ENCODE measurements at places on chromosomes 1 and 21.

DNA sequence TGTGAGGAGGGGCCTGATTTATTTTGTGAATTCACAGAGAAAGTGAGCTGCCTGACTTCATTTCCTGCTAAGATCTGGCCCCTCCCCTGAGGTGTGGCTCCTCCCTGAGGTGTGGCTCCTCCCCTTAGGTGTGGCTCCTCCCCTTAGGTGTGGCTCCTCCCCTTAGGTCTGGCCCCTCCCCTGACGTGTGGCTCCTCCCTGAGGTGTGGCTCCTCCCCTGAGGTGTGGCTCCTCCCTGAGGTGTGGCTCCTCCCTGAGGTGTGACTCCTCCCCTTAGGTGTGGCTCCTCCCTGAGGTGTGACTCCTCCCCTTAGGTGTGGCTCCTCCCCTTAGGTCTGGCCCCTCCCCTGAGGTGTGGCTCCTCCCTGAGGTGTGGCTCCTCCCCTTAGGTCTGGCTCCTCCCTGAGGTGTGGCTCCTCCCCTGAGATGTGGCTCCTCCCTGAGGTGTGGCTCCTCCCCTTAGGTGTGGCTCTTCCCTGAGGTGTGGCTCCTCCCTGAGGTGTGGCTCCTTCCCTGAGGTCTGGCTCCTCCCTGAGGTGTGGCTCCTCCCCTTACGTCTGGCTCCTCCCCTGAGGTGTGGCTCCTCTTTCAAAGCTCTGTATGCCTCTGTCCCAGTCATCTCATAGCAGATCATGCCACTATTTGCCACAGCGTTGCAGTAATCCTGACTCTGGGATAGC lies 26.9 kb upstream of the LRRC3 start:
- DNase-seq, result peak; percentile 59

DNA sequence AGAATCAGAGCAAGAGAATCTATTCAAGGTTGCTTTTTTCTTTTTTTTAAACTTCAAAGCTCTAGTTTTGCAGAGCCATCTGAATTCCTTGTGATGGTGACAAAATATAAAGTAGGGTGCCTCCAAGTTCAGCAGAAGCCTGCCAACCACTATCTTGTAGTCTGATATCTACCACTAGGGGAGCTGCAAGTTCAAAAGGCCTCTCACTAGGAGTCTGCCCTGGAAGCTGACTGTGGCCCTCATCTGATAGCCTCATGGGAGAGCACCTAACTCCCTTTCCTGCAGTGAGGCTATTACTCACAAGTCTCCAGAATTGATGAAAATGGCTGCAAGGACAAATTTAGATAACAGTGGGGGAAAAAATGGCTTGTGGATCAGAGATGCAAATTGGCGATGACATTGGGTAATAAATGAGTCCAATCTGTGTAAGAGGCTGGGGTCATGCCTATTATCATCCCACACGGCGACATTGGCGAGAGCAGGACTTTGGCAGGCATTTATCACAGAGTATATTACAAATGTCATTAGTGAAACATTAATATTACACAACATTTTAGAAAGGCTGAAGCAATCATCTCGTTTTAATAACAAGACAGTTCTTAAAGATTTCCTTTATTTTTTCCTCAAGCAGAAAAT lies 10.7 kb upstream of the ZP4 start:
- DNase-seq, result peak; percentile 40

DNA sequence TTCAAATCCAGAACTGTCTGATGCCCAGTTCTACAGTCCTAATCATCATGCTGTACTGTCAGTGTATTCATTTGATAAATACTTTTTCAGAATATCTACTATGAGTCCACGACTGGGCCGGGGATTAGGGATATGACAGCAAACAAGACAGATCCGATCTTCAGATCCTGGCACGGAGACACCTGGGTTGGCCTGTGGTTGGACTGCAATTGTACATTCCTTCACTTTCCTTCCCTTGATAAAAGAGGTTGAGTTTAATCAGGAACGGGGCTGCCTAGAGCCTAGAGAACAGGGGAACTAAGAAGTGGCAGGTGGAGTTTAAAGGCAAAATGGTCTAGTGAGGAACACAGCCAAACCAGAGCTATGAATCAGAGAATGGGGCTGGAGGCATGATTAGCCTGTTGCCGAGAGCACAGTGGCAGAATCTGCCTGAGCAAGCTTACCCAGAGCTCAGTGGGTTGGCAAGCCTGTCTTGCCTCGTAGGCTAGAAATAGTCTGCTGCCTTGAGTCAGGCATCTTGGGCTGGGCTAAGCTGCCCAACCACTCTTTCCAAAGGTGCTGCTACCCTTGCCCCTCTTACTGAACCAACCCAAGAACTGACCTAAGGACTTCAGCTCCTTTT lies 38.1 kb upstream of the PTCH2 start:
- DNase-seq, result no peak

- DNase-seq, result no peak
Measured at GRCh38 chr1:234840253-234840652, 230.3 kb upstream of the IRF2BP2 start.

DNA sequence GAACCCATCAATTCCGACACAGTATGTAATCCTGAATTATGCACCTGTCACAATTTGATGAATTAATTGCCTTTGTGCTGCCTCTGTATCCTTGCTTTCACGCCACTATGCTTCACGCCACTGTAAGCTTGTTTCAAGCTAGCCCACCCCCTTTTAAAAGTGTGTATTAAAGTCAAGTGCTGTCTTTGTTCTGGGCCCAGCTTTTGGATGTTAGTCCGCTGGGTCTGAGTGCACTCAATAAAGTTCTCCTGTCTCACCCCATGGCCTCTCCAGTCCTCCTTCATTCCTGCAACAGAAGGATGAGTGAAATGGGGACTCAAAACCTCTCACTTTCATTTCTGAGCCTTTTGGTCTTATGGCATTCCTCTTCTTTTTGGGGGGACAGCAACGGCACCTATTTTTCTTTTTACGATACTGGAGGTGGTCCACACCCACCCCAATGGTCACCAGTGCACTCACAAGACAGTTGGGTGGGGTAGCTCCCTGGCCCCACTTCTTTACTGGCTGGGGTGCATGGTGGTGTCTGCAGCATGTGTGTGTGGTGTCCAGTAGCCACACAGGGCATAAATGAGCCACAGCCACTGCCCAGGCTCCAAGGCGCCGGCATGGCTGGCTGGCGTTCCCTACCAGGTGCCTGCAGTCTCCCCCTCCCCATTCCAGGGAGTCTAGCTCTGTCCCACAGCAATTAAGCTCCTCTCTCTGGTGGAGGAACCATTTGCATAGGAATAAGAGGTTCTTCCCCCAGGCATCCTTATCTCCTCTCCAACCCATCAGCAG lies 1.8 kb downstream of the THEM4 start:
- DNase-seq, result peak; percentile 40

GRCh38 chr1:26046246-26047095 lies 553 bp upstream of the SLC30A2 start:
- DNase-seq, result no peak

- DNase-seq, result no peak
Measured at GRCh38 chr1:65278376-65279069, 30.8 kb upstream of the DNAJC6 start.

GRCh38 chr21:16034446-16035190 lies 304.8 kb downstream of the USP25 start:
- DNase-seq, result no peak

DNA sequence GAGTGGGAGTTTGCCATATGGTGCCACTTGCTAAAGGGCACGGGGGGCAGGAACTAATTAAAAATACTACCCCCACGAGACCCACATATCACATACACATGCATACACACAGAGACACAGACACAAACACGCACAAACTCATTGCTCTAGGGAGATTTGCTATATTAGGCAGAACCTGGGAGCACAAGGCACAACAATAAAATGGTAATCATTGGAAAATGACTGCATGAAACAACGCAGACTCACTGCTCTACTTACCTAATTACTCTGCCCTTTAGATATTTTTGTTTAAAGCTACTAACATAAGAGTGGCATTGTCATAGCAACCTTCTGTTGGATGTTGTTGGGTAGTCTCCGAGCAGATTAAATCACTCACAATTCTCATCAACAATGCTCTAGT lies 20.3 kb upstream of the RGS4 start:
- no peak for DNase-seq

DNA sequence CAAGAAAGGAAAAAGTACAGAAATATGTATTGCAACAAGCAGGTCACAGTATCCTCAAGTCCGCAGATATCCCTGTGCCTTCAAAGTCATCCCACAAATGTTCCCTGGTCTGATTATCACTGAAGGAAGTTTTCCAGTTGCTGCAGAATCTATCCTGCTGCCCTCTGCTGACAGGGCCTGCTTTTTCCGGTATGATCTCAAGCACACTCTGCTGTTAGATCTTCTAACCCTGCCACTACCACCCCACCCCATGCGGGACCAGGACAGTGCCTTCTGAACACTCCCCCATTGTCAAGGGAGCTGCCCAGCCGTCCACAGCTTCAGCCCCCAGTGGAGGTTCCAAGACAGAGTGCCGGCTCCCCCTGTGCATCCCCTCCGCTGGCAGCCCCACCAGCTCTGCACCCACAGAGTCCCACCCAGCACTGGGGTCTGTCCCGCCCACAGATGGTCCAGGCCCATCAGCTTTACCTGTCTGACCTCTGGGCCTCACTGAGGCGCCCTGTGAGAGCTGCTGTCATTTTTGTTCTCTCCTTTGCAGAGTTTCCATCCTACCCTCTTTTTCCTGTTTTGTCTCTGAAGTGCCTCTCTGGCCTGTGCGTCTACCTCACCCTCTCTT lies 27.9 kb downstream of the FAM163A start:
- DNase-seq, result no peak

GRCh38 chr1:224182057-224182865 lies 779 bp upstream of the DEGS1 start:
- DNase-seq, result no peak

DNA sequence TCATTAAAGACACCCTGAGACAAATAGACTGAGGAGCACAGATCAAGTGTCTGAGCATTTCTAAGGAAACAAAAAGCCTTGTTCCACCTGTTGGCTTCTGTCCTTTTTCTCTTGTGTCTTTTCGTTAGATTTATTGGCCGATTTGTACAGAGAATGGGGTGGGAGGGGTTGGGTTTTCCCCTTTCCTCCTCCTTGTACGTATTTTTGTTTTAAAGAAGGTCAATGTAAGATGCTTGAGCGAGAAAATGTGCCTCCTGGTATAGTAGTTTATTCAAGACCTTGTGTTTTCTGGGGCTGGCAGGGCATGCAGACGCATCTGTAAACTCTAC lies 1.2 kb downstream of the BCL9 start:
- DNase-seq, result no peak

DNA sequence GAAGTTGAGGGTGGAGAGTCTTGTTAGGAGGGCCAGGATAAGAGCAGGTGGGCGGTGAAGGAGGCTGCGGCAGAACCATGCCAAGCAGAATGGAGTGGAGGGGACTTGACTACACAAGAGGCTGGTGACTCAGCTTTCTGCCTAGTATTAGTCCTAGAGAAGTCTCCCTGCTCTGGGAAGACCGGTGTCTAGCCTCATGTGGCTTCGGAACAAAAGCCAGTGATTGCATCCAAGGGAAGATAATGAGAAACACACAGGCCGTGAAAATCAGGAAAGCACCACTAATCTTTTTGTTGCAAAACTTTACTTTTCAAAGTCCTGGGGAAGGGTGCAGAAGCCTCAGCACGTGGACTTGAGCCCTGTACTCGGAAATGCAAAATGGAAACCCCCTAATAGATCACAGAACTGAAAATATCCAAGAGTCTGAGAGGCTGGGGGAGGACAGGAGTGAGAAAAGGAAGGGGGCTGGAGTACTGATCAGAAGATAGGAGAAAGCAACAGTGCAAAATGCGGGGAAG lies 31.4 kb downstream of the DDR2 start:
- DNase-seq, result no peak

DNA sequence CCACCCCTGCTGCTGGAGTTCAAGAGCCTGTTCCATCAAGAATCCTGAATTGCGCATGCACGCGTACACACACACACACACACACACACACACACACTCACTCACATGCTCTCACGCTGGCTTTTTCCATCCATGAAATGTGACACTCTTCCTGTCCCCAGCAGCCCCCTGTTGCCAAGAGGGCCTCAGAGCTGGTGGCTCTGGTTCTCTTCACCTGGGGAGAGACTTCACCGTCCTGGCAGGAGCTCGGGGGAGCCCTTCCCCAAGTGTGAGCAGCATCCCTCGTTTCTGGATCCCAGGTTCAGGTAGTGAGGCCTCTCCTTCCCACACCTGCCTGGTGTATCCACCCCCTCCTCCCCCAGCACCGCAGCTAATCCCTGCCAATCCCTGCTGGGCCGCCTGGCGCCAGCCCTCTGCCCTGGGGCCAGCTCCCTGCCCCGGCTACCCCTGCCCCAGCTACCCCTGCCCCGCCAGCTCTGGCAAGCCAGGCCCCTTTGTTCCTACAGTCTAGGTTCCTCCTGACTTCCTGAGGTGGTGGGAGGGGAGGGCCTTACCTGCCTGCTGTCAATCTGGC lies 9.9 kb downstream of the PLOD1 start:
- no peak for DNase-seq

DNA sequence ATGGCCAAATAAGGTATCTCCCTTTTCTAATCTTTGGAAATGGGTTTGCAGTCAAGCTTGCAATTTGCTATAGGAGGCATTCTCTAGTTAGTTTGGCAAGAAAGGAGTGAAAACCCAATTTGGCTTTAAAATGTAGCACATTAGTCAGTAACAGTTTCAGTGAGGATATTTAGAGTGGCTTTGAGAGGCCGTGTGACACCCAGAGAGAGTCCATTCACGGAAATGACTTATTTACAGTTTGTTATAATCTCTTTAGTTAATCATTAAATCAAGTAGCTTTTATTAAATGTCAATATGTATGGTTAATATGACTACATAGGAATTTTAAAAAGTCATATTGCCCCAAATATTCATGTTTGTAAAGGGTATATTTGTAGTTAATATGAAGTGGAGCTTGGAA lies 9.6 kb downstream of the ZBTB18 start:
- no peak for DNase-seq

DNA sequence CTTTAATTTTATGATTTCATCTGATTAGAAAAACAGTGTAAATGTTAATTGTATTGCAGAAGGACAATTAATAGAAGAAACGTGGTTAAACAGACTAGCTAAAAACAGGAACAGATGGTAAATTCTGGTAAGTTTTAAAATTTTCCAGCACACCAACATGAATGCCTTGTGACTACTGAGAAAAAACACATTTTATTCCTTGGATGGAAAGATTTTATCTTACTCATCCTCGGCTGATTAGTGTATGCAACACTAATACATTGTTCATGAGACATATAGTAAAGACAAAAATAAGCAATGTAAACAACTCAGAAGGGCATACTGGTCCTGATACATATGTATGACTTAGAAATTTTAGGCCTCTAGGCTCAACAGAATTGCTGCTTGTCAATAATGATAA lies 4.9 kb upstream of the AK5 start:
- no peak for DNase-seq

DNA sequence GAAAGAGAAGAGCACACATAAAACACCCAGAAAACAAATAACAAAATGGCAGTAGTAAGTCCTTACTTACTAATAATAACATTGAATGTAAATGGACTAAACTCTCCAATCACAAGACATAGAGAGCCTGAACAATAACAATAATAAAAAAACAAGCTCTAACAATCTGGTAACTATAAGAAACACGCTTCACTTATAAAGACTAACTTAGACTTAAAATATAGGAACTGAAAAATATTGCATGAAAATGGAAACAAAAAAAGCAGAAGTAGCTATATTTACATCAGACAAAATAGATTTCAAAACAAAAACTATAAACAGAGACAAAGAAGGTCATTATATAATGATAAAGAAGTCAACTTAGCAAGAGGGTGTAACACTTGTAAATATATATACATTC lies 83.1 kb upstream of the LYPLAL1 start:
- no peak for DNase-seq

- no peak for DNase-seq
Measured at GRCh38 chr1:17653728-17654351, 101.3 kb upstream of the ACTL8 start.

GRCh38 chr21:41701749-41702148 lies 65.1 kb downstream of the RIPK4 start:
- DNase-seq, result no peak

All from Caco-2 (cell line).